ENCODE measurements at places on chromosomes 7 and 10. TPM values are rescaled to one million over a fixed set of nuclear protein-coding genes. Genes with fewer than 3 reads are reported as not detected.

The STEAP1 gene
- 32.6 TPM for total RNA-seq

The OR2A42 gene
- total RNA-seq = not detected

The CCDC3 gene
- 0.25 TPM for total RNA-seq

The MINDY4 gene
- total RNA-seq = 6.7 TPM

The SLC16A12 gene
- total RNA-seq = under 0.01 TPM

The MBL2 gene
- not detected for total RNA-seq

The HOXA6 gene
- 1.7 TPM for total RNA-seq

The EBF3 gene
- 0.12 TPM for total RNA-seq

The ZNF777 gene
- 6.4 TPM for total RNA-seq

The SLC39A12 gene
- under 0.01 TPM for total RNA-seq

The IQUB gene
- total RNA-seq = 0.50 TPM

The TSPAN15 gene
- 1.2 TPM for total RNA-seq

The SPDYE8 gene
- not detected for total RNA-seq

The OPN4 gene
- not detected for total RNA-seq

The GRB10 gene
- total RNA-seq = 60.1 TPM

The PGAM2 gene
- total RNA-seq = 0.33 TPM

The RP9 gene
- total RNA-seq = 12.7 TPM

The TFPI2 gene
- total RNA-seq = 620 TPM

Measured in uterine smooth muscle cell (primary cell).